Tongue (tissue), 3 donors: ENCODE measurements at places on chromosomes 5 and 9.

GRCh38 chr5:69416699-69417098 is 1.8 kb downstream of the MARVELD2 start:
- DNase-seq, result no peak

DNA sequence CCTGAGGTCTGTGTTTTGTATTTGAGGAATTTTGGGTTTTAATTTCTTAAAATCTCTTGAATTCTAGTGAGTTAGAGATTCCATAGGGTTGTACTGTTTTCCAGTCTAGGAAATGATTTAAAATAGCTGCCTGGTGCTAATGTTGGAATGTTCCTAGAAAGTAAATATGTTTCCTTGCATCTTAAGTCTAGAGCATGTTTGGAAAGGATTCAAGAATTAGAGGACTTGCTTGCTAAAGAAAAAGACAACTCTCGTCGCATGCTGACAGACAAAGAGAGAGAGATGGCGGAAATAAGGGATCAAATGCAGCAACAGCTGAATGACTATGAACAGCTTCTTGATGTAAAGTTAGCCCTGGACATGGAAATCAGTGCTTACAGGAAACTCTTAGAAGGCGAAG is 41.8 kb downstream of the LMNB1 start:
- peak; percentile 38 for DNase-seq

GRCh38 chr9:108786901-108787689 is 68.7 kb downstream of the ACTL7B start:
- peak; percentile 71 for DNase-seq

GRCh38 chr9:87478226-87478992 is 19.3 kb upstream of the DAPK1 start:
- DNase-seq, result no peak

DNA sequence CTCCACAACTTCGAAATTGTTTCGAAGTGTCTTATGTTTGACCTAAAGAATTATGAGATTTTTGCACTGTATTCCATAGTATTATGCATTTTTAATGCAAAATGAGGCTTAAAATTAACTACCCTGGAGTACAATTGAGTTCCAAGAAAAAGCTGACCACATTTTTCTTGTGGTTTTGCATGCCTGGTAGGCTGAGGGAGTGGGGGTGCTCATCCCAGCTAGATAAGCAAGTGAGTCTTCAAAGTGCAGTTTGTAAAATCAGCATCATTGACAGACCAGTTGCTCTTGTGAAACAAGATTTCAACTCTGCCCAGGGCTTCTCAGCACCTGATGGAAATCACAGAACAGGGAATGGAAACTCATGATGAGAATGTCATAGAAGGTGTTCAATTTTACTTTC is 17.0 kb upstream of the NDUFS4 start:
- DNase-seq, result no peak

GRCh38 chr5:6766604-6767093 is 53.4 kb downstream of the TENT4A start:
- DNase-seq, result peak; percentile 88

- no peak for DNase-seq
These were observed 435.2 kb upstream of the ADAMTS16 start for GRCh38 chr5:4704951-4705350.

DNA sequence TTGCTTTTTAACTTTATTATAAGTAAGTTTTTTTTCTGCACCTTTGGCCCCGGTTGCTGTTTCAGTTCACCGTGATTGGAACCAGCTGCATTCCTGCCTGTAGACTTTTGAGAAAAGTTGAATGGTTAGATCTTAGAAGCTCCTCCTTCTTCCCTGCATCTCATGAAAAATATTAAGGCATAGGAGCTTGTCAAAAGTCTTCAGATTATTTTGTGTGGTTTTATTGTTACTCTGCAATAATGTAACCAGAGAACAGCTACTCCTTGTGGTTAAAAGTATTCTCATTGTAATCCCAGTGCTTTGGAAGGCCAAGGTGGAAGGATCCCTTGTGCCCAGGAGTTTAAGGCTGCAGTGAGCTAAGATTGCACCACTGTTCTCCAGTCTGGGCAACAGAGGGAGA is 3.3 kb upstream of the SLC2A8 start:
- no peak for DNase-seq

- peak; percentile 2 for DNase-seq
These were observed at the start of gene PCDHGB3 for GRCh38 chr5:141369994-141370848. Gene PCDHGB3, plus strand, starts transcription at chr5:141370242. Its CDS starts 153 bp downstream, at chr5:141370395.

- DNase-seq, result no peak
These were observed 44.4 kb upstream of the FER start for GRCh38 chr5:108703313-108703712.

DNA sequence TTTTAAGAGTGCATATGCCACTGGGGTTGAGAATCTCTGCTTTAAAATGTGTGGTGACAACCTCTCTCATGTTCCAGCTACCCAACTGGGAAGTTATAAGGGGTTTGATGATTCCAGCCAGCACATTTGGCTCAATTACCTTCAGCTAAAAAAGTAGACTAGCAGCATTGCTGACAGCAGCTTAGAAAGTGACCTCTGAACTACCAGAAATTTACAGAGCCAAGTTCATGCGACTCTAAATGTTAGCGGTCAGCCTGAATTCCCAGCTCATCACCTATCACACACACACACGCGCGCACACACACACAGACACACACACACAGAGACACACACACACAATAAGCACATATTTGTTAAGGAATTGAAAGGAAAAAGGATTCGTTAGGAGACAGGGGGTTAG is 377.5 kb downstream of the TMEM167A start:
- DNase-seq, result no peak

DNA sequence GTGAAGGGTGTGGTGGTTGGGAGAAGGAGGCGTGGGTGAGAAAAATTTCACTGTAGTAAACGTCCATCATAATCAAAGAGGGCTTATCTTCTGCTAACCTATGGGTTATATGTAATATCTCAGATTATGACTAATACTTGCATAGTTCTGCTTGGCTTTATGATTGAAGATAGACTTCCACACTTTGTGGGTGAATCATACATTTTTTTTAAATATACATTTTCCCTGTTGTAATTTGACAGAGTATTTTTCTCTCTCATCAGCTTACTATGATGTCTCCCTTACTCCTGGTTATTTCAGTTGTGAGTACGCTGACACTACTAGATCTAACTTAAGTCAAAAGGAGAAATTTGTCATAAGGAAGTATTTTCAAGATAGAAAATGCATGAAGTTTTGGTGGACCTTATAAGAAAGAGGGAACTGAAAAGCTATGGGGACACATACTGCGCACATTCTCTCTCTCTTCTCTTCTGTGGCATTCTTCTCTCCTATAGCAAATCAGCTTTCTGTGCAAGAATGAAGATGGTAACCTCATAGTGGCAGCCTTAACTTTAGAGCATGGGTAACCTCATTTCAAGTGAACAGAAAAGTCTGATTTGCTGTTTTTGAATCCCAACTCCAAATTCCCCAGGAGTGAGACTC is 4.9 kb upstream of the JAK2 start:
- no peak for DNase-seq

DNA sequence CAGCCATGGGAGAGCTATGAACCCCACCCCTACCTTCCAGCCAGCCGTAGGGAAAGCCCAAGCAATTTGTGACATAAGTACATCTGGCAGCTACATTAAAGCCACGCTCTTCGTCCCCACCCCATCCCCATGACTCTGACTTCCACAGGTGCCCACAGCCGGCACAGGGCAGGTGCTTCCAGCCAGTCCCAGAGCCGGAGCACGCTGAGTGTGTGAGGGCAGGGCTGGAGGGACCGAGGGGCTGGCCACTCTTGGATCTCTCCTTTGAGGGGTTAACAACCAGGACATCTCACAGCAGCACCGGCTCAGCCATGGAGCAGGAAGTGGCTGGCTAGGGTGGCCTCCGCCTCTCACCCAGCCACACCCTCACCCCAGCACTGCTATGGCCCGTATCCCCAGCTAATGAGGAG is 2.4 kb upstream of the FAM78A start:
- no peak for DNase-seq

GRCh38 chr5:16065831-16066230 is 113.8 kb downstream of the MARCHF11 start:
- DNase-seq, result no peak

- no peak for DNase-seq
These were observed 7.4 kb downstream of the CPLX2 start for GRCh38 chr5:175878544-175879438.

GRCh38 chr5:103834216-103834615 is 271.6 kb upstream of the NUDT12 start:
- no peak for DNase-seq

GRCh38 chr5:180156141-180156540 is 52.9 kb downstream of the RASGEF1C start:
- no peak for DNase-seq

DNA sequence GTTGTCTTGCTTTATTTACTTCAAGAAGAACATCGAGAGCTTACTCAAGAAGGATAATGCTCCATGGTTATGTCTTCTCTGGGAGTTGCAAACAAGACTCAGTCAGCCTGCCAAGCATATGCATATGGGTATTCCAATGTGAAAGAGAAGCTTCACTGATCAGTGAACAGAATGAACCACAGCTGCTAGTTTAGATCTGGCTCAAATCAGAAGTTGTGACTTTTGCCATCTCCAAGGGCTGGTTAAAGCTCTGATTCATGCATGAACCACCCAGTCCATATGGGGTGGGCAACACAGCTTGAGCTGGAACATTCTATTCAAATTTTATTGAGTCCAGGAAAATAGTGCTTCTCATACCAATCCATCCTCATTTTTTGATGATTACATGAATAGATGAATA is 50.0 kb downstream of the ATPSCKMT start:
- DNase-seq, result peak; percentile 7

- no peak for DNase-seq
These were observed at the start of gene TMEM174 for GRCh38 chr5:73172951-73173350. Gene TMEM174, plus strand, starts transcription at chr5:73173193. Its CDS starts 51 bp downstream, at chr5:73173244.

- no peak for DNase-seq
These were observed 113.3 kb upstream of the GRAMD2B start for GRCh38 chr5:126309860-126310259.

- DNase-seq, result peak; percentile 88
These were observed 7.6 kb upstream of the FAM240B start for GRCh38 chr9:38727497-38728001.

- peak; percentile 59 for DNase-seq
These were observed 2.5 kb downstream of the FST start for GRCh38 chr5:53482717-53483638.

DNA sequence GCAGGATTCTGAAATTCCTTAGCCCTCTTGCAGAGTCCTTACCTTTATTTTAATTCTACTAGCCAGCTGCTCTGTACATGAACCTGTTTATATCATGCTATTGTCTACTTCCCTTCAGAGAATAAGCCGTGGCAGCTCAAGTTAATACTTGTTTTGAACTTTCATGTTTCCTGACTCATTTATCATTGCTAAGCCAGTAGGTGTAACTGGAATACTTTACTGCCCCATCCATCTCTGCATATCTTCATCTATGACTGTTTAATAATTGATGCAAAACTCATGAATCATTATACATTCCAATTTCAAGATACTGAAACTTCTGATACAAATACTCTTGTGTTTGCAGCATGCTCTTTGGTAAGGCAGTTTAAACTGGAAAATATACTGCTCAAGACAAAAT is 174.7 kb downstream of the PPP2R2B start:
- DNase-seq, result no peak

- DNase-seq, result no peak
These were observed 521.7 kb upstream of the CLINT1 start for GRCh38 chr5:158380661-158381060.

GRCh38 chr5:149432376-149432775 is 53.3 kb upstream of the IL17B start:
- DNase-seq, result no peak

DNA sequence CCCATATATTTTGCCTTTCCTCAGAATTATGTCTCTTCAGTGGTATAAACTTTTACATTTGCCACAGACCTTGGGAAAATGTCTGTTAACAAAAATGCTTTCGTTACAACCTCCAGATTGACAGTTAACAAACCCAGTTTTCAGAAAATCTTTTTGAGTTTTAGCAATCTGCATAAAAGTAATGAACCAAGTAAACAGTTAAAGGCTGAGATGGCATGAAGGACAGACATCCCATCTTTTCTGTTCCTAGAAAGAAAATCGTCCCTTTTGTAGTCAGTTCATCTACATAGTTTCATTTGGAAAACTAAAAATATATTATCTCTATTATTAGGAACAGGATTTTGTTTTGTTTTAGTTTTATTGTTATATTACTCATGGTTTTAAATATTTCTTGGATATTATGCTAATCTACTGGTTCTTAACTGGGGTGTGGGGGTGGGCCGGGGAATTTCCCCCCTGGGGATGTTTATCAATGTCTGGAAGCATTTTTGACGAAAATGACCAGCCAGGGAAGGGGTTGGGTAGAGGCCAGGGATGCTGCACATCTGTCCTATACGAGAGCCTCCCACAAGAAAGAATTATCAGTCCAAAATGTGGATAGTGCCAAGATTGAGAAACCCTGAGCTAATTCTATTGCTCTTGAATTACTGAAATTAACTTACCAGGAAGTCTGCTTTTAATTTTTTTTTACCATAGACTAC is 11.9 kb downstream of the FYB1 start:
- no peak for DNase-seq

DNA sequence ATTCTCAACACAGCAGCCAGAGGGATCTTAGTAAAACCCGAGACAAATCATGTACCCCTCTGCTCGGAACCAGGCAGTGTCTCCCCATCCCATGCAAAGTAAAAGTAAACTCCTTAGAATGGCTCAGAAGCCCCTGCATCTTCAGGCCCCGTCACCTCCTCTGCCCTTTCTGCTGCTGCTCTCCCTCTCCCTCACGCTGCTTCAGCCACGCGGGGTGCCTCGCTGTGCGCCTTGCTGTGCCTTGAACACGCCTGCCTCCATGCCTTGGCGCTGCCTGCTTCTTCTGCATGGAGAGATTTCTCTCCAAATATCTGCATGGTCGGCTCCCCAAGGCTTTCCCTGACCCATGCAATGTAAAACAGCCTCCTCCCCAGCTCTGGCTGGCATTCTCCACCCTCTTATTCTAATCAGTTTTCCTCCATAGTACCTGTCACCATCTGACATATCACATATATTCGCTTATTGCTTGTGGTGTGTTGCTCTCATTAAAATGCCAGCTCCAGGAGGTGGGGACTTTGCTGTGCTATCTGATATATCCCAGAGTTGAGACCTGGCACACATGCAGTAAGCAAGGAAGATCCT is 8.0 kb downstream of the GPRIN1 start:
- DNase-seq, result no peak

GRCh38 chr5:69300537-69301203 is 31.9 kb downstream of the CCDC125 start:
- DNase-seq, result no peak

- no peak for DNase-seq
These were observed 159.5 kb downstream of the ARL15 start for GRCh38 chr5:54150841-54151240.

DNA sequence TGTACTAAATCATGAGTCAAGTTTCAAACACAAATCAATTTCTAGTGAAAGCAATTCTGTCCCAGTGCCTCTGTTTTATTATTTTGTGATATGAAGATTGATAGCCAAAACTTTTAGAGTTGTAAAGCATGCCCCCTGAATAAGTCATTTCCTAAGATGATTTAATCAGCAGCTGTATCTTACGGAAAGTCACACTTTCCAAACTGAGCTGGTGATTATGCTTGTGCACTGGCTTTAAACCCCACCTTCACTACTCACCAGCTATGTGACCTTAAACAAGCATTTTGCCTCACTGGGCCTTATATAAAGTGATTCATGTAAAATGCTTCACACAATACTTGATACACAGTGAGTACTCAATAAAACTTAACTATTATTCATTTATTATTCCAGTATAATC is 78.1 kb downstream of the EDIL3 start:
- DNase-seq, result no peak

- no peak for DNase-seq
These were observed 38.9 kb upstream of the IFNK start for GRCh38 chr9:27485158-27485557.

- DNase-seq, result no peak
These were observed 41.7 kb upstream of the SLC9A3 start for GRCh38 chr5:565782-566440.
